ENCODE measurements at places on chromosomes 5 and 9.

DNA sequence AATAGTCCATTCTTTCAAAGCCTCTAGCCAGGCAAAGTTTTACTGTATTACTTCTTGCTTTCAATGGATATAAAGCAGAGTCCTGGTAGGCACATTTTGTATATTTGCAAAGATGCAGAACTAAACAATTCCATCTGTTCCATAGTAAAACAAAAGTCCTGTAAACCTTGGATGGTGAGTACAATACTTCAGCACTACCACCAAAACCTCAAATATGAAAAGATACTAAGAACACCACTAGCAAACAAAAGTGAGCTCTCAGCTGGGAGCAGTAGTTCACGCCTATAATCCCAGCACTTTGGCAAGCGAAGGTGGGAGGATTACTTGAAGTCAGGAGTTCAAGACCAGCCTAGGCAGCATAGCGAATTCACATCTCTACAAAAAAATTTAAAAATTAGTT, 195.0 kb downstream of the MSX2 start:
- DNase-seq, result no peak

DNA sequence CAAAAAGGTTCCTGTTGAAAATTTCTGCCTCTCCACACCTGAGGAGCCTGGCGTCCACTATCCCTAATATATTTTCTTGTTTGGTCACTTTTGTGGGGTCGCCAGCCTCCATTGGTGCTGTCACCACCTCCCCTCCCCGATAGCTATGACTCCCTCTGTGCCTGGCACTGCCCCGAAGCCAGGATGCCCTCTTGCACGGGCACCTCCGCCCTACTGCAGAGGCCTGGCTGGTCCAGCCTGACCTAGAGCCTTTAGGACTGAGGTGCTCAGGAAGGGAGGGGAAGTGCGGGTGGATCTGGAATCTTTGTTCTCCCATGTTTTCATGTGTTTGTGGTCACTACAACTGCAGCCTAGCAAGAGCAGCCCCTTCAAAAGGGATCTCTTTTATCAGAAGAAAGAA, 62.6 kb downstream of the WNK2 start:
- no peak for DNase-seq

DNA sequence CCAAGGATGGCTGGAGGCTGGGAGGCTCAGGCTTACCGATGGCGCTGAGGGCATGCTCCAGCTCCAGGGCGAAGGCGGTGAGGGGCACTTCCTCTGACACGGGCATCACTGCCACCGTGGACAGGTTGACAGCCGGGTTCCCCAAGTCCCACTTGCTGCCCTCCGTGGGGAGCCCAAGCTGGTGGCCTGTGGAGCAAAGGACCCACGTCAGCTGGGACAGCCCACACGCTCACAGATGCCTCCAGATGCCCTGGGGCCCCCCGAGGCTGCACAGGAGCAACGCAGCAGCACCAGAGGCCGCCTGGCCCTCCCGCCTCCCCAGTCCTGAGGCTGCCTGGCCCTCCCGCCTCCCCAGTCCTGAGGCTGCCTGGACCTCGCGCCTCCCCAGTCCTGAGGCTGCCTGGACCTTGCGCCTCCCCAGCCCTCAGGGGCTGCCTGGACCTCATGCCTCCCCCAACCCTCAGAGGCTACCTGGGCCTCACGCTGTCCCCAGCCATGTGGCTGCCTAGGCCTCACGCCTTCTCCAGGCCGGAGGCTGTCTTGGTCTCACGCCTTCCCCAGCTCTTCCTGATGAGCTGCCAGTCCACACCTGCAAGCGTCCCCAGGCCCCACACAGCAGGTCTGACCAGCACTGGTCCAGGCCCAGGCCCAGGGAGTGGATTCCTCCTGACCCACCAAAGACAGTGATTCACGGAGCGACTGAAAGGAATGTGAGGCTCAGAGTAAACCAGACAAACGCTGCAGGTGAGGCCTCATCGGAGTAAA, 25.6 kb upstream of the NSMF start:
- no peak for DNase-seq

- no peak for DNase-seq
Observed at GRCh38 chr5:98769210-98769958, 4.1 kb upstream of the RGMB start.

Data from stimulated activated CD8-positive, alpha-beta memory T cell treated with anti-CD3 and anti-CD28 coated beads, Interleukin-4, amount 100 ng/mL, for 4 hours (primary cell).